ENCODE measurements at places on chromosomes 1 and 21.

DNA sequence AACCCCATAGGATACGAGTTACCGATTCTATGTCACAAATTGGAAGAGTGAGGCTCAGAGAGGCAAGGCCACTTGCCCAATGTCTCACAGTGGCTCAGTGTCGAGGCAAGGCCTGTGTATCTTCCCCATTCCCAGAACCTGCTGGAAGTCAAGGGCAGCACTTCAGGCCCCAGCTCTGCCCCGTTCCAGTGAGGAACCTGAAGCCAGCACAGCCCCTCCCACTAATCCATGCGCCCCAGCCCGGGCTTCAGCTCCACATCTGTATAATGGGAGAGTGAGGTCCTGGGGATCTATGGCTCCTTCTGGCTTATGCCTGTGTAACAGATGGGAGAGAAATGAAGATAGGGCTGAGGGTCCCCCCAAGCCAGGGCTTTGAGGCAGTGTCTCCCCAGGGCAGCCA lies 56.3 kb downstream of the CASZ1 start:
- no peak for DNase-seq

- DNase-seq = no peak
Observed at GRCh38 chr1:229248821-229249817, 21.8 kb upstream of the RAB4A start.

DNA sequence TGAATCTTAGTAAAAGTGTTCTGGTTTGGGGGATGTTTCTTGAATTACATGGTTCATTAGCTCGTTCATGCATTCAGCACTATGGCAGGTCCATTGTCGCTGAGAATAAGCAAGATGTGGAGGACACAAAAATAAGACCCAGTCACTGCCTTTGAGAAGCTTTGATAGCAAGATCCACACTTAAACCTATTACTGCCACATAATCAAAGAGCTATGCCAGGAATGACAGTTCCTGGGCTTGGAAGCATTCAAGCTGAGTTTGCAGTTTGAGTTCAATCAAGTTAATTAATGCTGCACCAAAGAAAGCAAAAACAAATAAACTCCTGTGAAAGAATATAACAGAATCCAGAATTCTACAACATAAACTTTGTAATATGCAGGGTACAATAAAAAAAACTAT lies 131.8 kb downstream of the MIS18A start:
- no peak for DNase-seq

GRCh38 chr1:53583868-53584776 lies 124.9 kb downstream of the DMRTB1 start:
- DNase-seq = no peak

- DNase-seq = no peak
Observed at GRCh38 chr1:231201979-231202633, 38.9 kb upstream of the GNPAT start.

GRCh38 chr1:150061632-150062101 lies 5.9 kb upstream of the VPS45 start:
- peak; percentile 94 for DNase-seq

DNA sequence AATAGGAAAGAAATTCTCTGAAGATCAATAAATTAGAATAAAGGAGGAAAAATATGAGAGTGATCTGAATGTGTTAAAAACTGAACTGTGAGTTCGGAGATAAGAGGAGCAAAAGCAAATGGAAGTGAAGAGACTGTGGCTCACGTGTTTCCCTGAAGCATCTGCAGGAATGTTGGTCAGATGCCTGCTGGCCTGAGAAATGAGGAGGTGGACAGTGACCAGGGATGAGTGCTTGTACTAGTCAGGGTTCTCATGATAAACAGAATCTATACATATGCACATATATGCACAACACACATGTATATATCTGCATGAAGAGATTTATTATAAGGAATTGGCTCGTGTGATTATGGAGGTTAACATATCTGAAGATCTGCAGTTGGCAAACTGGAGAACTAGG lies 103.4 kb upstream of the TIAM1 start:
- peak; percentile 20 for DNase-seq

- DNase-seq = peak; percentile 57
Observed at GRCh38 chr1:78223417-78224215, 177.8 kb downstream of the GIPC2 start.

DNA sequence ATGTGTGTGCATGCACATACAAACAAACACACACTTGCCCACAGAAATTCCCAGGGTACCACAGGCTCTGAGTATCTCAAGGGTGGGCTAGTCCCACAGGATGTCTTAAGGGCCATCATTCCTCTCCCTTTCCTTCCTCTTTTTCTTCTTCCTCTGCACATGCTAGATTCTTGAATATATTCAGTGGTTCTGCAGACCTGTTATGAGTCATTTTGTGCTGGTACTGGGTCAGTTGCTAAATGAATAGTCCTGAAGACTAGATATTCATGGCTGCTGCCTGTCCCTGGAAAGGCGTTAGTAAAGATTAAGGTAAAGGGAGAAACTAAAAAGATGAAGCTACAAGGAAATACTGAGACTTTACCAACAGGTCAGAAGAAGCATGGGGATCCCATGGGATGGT lies 256.7 kb upstream of the KIAA0040 start:
- DNase-seq = no peak

GRCh38 chr1:245860657-245861544 lies 646.2 kb downstream of the SMYD3 start:
- DNase-seq = peak; percentile 86

Data from astrocyte of the spinal cord (primary cell).